ENCODE measurements at places on chromosomes 11 and 22.

DNA sequence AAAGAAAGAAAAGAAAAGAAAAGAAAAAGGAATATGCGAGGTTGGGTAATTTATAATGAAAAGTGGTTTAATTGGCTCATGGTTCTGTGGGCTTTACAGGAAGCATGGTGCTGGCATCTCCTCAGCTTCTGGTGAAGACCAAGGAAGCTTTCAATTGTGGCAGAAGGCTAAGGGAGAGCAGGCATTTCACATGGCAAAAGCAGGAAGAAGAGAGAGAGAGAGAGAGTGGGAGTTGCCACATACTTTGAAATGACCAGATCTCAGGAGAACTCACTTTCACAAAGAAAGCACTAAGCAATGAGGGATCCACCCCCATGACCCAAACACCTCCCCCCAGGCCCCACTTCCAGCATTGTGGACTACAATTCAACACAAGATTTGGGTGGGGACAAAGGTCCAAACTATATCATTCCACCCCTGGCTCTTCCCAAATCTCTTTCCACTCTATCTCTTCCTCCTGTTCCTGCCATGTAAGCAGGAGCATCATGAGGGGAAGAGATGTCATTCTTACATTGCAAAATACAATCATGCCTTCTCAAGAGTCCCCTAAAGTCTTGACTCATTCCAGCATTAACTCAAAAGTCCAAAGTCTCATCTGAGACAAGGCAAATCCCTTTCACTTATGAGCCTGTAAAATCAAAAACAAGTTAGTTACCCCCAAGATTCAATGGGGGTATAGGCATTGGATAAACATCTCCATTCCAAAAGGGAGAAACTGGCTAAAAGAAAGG, 38.9 kb downstream of the LINC01488 start:
- DNase-seq, result no peak
- H3K27ac ChIP-seq, result no peak overlapping the region
- H3K36me3 ChIP-seq, result no peaks in the 10 kb centered on the region
- H3K4me1 ChIP-seq, result peaks cover 25% of the 10 kb centered on the region
- no peak overlapping the region for H3K4me3 ChIP-seq

DNA sequence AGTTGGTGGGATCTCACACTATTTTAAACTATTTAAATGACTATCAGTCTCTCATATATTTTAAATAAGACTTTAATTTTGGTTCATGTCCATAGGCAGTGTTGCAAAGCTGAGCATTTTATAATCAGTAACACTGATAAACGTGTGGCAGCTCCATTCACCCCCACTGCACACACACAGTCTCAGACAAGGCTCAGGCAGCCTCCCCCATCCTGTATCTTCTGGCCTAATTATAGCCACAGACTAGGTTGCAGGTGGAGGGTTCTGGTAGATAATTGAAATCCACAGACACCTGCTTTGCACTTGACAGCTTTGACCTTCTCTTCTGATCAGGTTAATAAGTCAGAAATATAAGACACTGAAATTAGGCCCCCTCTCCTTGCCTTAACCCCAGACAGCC, 118.5 kb upstream of the LDLRAD3 start:
- no peaks in the 10 kb centered on the region for H3K36me3 ChIP-seq
- no peak for DNase-seq
- H3K4me1 ChIP-seq, result no peaks in the 10 kb centered on the region
- H3K27ac ChIP-seq, result no peak overlapping the region

GRCh38 chr11:119803139-119803538, 74.1 kb upstream of the NECTIN1 start:
- H3K4me3 ChIP-seq, result no peak overlapping the region
- no peaks in the 10 kb centered on the region for H3K27me3 ChIP-seq
- H3K27ac ChIP-seq, result no peak overlapping the region
- peaks cover 3% of the 10 kb centered on the region for H3K4me1 ChIP-seq
- no peak for DNase-seq

GRCh38 chr11:19216021-19216420, 14.2 kb upstream of the CSRP3 start:
- no peak overlapping the region for H3K4me3 ChIP-seq
- no peaks in the 10 kb centered on the region for H3K27me3 ChIP-seq
- DNase-seq, result no peak
- no peaks in the 10 kb centered on the region for H3K4me1 ChIP-seq
- no peaks in the 10 kb centered on the region for H3K36me3 ChIP-seq
- H3K27ac ChIP-seq, result no peak overlapping the region

DNA sequence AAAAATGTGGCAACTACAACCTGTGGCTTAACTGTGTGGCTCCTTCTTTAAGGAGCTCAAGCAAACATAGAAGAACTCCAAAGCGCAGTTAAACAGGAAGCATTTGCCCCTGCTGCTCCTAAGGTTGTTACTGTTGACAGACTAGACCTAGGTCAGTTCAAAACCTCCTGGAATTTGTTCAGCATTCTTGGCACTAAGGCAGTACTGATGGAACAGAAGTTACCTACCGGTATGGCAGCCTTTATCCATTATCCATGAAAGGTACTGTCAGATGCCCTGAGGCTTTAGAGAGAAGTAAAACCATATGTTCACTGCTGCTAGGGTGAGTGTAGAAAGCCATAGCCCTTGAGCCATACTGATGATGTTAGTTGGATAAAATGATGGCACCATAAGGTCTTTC, 916.5 kb upstream of the FAT3 start:
- H3K4me3 ChIP-seq, result no peak overlapping the region
- no peak overlapping the region for H3K27ac ChIP-seq
- H3K27me3 ChIP-seq, result no peaks in the 10 kb centered on the region
- no peaks in the 10 kb centered on the region for H3K36me3 ChIP-seq

DNA sequence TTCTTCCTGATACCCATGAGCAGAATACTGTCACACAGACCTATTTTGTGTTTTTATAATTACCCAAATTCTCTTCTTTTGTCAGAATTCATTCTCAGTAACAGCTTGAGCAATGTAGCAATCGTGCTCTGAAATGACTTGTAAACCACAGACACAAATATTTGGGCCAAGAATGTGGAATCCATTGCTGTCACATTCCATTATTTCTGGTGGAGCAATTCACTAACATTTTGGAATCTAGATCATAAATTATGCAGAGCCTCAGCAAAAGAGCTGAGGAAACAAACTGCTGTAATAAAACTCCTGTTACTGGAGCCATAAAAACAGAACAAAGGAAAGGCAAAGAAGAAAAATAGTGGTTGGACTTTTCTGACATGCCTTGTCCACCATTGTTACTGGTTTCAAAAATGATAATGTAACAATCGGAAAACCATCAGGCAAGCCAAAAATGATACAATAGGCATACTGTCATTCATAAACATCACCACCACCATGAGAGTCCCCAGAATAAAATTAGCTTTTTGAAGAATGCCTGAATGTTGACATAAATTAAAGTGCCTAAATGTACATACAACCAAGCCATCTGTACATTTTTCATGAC, 223.4 kb upstream of the PITPNB start:
- H3K27me3 ChIP-seq, result no peaks in the 10 kb centered on the region
- no peak for DNase-seq
- H3K36me3 ChIP-seq, result no peaks in the 10 kb centered on the region
- H3K4me3 ChIP-seq, result no peak overlapping the region
- H3K4me1 ChIP-seq, result peaks cover 20% of the 10 kb centered on the region

DNA sequence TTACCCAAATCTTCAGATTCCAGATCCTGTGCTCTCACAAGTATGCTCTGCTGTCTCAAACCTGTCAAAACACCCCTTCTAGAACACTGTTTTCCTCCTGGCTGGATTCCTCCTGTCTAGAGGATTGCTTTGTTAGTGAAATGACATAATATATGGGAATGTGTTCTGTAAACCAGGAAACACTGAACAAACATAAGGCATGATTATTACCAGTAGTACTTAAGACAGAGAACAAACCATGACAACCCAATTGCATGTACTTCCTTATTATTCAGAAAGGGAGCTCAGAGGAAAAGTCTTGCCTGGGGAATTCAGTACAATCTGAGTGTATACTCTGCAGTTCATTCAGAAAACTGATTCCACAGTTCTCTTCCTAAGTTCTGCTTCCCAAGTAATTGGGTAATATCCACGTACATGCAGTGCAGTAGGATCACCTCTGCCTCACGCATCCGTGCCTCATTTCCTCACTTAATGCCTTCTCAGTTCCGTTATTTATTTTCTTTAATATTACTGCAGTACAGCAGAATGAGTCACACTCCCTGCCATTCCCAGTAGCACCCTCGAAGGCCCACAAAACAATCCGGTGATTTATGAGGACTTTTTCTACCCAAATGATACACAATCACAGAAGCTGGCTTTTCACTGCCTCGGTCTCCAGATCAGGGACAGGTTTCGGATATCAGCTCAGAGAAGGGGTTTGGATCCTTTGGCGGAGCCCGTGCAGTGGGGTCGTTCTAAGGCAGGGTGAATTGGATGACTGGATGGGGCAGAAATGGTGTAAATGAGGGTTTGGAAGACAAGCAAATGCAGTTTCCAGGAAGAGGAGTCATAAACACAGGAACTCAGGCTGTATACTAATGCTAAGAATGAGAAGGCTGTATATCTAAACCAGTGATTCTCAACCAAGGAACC, 896.9 kb downstream of the KCNA4 start:
- no peak overlapping the region for H3K4me3 ChIP-seq
- no peaks in the 10 kb centered on the region for H3K27me3 ChIP-seq
- no peak for DNase-seq
- H3K4me1 ChIP-seq, result no peaks in the 10 kb centered on the region

GRCh38 chr11:69048031-69048693, 570 bp upstream of the TPCN2 start:
- H3K36me3 ChIP-seq, result no peaks in the 10 kb centered on the region
- peaks cover 20% of the 10 kb centered on the region for H3K4me1 ChIP-seq
- peak overlapping the region; percentile 78 for H3K4me3 ChIP-seq
- peak; percentile 28 for DNase-seq
- H3K27me3 ChIP-seq, result no peaks in the 10 kb centered on the region

GRCh38 chr11:122436188-122436555, 219.3 kb upstream of the UBASH3B start:
- peaks cover 33% of the 10 kb centered on the region for H3K4me1 ChIP-seq
- DNase-seq, result no peak
- no peaks in the 10 kb centered on the region for H3K36me3 ChIP-seq
- no peak overlapping the region for H3K27ac ChIP-seq
- H3K4me3 ChIP-seq, result no peak overlapping the region
- H3K27me3 ChIP-seq, result no peaks in the 10 kb centered on the region

GRCh38 chr11:69894648-69895047, 75.4 kb upstream of the FGF3 start:
- no peak for DNase-seq
- no peaks in the 10 kb centered on the region for H3K36me3 ChIP-seq
- peaks cover 5% of the 10 kb centered on the region for H3K4me1 ChIP-seq
- no peak overlapping the region for H3K4me3 ChIP-seq
- H3K27me3 ChIP-seq, result peaks cover 11% of the 10 kb centered on the region

GRCh38 chr22:43658823-43659222, 153.3 kb downstream of the EFCAB6 start:
- H3K27me3 ChIP-seq, result no peaks in the 10 kb centered on the region
- no peaks in the 10 kb centered on the region for H3K36me3 ChIP-seq
- peak; percentile 67 for DNase-seq
- H3K4me1 ChIP-seq, result peaks cover 16% of the 10 kb centered on the region
- no peak overlapping the region for H3K27ac ChIP-seq

- H3K27ac ChIP-seq, result no peak overlapping the region
- no peak overlapping the region for H3K4me3 ChIP-seq
- no peaks in the 10 kb centered on the region for H3K27me3 ChIP-seq
- peaks cover 47% of the 10 kb centered on the region for H3K4me1 ChIP-seq
Measured at GRCh38 chr22:42296883-42297282, 26.4 kb upstream of the TCF20 start.

DNA sequence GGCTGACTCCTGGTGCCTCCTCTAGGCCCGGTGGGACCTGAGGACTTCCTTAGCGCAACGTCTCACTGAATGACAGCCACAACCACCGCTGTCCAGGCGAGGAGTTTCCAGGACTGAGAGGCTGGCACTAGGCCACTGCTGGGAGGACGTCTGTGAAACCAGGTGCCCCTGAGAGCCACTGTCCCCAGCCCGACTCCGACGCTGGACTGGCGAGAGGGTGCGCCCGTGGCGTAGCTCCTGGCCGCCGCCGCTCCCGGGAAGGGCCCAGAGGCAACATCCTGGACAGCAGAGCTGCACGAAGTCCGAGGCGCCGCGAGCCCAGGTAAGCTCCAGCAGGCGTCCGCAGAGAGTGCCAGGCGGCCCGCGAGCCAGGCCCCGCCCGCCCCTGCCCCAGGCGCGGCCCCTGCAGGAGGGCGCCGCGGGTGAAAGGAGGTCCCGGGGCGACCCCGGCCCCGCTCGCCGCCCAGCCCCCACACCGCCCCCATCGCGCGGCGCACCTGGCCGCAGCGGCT, 525 bp downstream of the DGCR2 start:
- H3K27ac ChIP-seq, result peak overlapping the region; percentile 88
- H3K27me3 ChIP-seq, result no peaks in the 10 kb centered on the region
- peaks cover 16% of the 10 kb centered on the region for H3K4me1 ChIP-seq
- peak overlapping the region; percentile 96 for H3K4me3 ChIP-seq
- peak; percentile 70 for DNase-seq

GRCh38 chr11:122202951-122203456, 87.0 kb upstream of the BLID start:
- no peak overlapping the region for H3K27ac ChIP-seq
- H3K36me3 ChIP-seq, result no peaks in the 10 kb centered on the region
- peak; percentile 86 for DNase-seq
- H3K4me1 ChIP-seq, result peaks cover 9% of the 10 kb centered on the region

GRCh38 chr11:117457031-117457785, 129.6 kb downstream of the CEP164 start:
- H3K4me3 ChIP-seq, result no peak overlapping the region
- no peak overlapping the region for H3K27ac ChIP-seq
- H3K27me3 ChIP-seq, result no peaks in the 10 kb centered on the region
- no peak for DNase-seq

- H3K36me3 ChIP-seq, result no peaks in the 10 kb centered on the region
- H3K4me1 ChIP-seq, result no peaks in the 10 kb centered on the region
- H3K27ac ChIP-seq, result no peak overlapping the region
- H3K27me3 ChIP-seq, result no peaks in the 10 kb centered on the region
- no peak overlapping the region for H3K4me3 ChIP-seq
- no peak for DNase-seq
Measured at GRCh38 chr11:126879516-126879915, 121.1 kb downstream of the KIRREL3 start.

Data from GM23338 (cell line).